ENCODE measurements at places on chromosomes 4 and X. TPM values are rescaled to one million over a fixed set of nuclear protein-coding genes. Genes with fewer than 3 reads are reported as not detected.

The DRP2 gene
- 0.39 TPM for total RNA-seq

The KIF4A gene
- 0.84 TPM for total RNA-seq

The GAGE13 gene
- total RNA-seq: not detected

The MAGEA8 gene
- not detected for total RNA-seq

The PLP1 gene
- 5.4 TPM for total RNA-seq

The FABP2 gene
- total RNA-seq: not detected

The KLB gene
- 0.74 TPM for total RNA-seq

The PITX2 gene
- total RNA-seq: 0.34 TPM

The COL4A6 gene
- total RNA-seq: 9.4 TPM

The ELK1 gene
- total RNA-seq: 25.0 TPM

The TMEM185A gene
- 21.2 TPM for total RNA-seq

The GSX2 gene
- 1.6 TPM for total RNA-seq

The FOXR2 gene
- not detected for total RNA-seq

The MAGEB17 gene
- not detected for total RNA-seq

The RAB41 gene
- total RNA-seq: not detected

The SHISA3 gene
- total RNA-seq: 0.22 TPM

The CCDC120 gene
- 51.9 TPM for total RNA-seq

The ZDHHC15 gene
- total RNA-seq: 0.69 TPM

The CT45A1 gene
- total RNA-seq: not detected

The TRO gene
- total RNA-seq: 1.5 TPM

The CLTRN gene
- total RNA-seq: 0.49 TPM

The GPC3 gene
- total RNA-seq: 18.6 TPM

The DRD5 gene
- not detected for total RNA-seq

The SULT1B1 gene
- 0.17 TPM for total RNA-seq

The RCHY1 gene
- total RNA-seq: 17.1 TPM

The TRAM1L1 gene
- total RNA-seq: 3.8 TPM

The TEX13D gene
- not detected for total RNA-seq

The CRMP1 gene
- 1.2 TPM for total RNA-seq

The ACSL4 gene
- 25.5 TPM for total RNA-seq

The VEGFD gene
- total RNA-seq: not detected

The MAGEA1 gene
- total RNA-seq: not detected

The GLRA3 gene
- not detected for total RNA-seq

The AFM gene
- not detected for total RNA-seq

The KIAA1210 gene
- total RNA-seq: 0.08 TPM

The ZNF141 gene
- total RNA-seq: 13.8 TPM

The NPY2R gene
- total RNA-seq: 0.46 TPM

The SGMS2 gene
- 50.9 TPM for total RNA-seq

The NPY1R gene
- 12.1 TPM for total RNA-seq

The GC gene
- not detected for total RNA-seq

The SHROOM4 gene
- 3.3 TPM for total RNA-seq

The AMBN gene
- total RNA-seq: not detected

Data from lower leg skin (tissue), 4 donors.